ENCODE measurements at places on chromosomes 3 and 15.

DNA sequence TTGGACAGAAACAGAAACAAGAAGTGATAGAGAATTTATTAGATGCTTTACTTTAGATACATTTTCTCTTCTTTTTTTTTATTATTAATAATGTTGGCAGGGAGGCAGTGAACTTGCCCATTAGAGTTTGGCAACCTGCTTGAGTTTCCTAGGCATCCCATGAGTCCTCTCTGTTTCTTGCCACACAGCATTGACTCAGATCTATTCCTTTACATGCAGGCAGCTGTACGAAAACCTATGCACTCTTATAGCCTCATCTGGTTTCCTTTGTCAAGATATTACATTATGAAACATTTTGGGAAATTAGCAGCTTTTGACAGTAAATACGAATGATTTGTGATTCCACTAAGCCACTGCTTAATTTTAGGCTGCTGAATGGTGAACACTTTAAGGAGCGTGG is 23.3 kb downstream of the IL1RAP start:
- no peak for DNase-seq

DNA sequence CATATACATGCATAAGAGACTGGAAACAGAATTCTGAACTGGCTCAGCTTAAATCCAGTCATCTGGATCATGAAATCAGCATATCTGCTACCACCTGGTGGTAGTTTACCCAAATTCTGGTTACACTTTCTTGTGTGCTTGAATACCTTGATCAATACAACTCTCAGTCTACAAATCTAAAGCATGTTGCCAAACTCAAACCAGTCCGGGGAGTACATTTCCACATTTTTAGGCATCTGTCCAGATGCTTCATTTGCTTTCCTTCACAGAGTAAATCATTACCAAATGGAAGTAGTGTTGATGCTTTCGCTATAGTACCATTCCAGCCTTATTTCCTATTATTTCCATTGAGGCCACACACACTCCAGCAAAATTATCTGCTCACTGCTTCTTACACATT is 126.4 kb downstream of the P2RY1 start:
- DNase-seq, result no peak

DNA sequence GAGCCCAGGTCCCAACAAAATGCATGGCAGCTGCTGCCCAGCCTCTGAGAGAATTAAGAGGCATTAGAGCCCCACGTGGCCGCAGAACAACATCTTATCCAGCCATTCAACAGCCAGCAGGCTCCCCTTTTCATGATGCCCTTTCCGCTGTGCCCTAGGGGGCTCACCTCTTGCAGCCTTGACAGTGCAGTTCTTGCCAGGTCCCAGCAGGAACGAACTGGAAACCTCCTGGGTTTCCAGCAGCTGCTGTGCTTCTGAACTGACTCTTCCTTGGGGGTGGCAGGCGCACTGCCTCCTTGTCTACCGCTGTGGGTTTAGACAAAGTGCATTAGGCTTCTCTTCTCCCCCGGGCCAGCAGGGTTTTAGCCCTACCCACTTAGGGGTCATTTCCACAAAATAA is 85.2 kb downstream of the FAM174B start:
- no peak for DNase-seq

GRCh38 chr3:161070252-161070930 is 34.8 kb downstream of the B3GALNT1 start:
- no peak for DNase-seq

- no peak for DNase-seq
These were observed 66.7 kb downstream of the FILIP1L start for GRCh38 chr3:100047455-100048141.

- DNase-seq, result no peak
These were observed 6.3 kb downstream of the ZNF774 start for GRCh38 chr15:90358124-90359033.

- DNase-seq, result no peak
These were observed 116.3 kb downstream of the MAGI1 start for GRCh38 chr3:65922441-65922840.

- DNase-seq, result no peak
These were observed 9.4 kb upstream of the CHAC1 start for GRCh38 chr15:40943764-40944365.

DNA sequence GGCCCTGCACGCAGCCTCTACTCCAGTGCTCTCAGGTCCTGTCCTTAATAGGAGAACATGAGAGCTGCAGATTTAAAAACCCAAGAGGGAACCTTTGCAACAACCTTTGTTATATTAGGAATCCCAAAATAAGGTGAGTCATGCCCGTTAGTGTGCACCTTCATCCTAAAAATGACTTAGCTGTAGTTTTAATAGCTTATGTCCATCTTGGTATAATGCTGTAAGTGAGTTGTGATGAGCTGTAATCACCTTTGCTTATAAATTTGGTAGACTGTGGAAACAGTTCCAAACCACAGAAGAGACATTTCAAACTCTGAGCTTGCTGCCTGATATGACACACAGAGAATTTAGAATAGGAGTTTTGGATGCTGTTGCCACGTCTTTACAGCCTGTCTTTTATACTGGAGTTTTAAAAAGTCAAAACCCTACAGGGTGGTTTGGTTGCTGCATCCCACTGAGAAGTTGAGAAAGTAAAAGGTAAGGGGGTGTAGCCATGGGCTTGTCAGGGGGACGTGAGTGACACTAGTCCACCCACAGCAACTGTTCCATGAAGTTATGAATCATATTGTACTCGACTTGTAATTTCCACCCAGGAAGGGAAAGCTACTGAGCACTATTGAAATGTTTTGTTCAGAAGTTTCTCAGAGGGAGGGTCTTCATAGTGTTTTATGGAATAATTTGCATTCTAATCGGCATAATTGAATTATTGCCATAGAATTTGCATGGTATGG is 27.4 kb upstream of the CD47 start:
- DNase-seq, result no peak

GRCh38 chr15:31279221-31280045 is 47.2 kb upstream of the KLF13 start:
- DNase-seq, result no peak
